ENCODE measurements at places on chromosomes 6 and 20.
A peak's percentile ranks its signal among the peaks of the same experiment; 100 is the strongest.

DNA sequence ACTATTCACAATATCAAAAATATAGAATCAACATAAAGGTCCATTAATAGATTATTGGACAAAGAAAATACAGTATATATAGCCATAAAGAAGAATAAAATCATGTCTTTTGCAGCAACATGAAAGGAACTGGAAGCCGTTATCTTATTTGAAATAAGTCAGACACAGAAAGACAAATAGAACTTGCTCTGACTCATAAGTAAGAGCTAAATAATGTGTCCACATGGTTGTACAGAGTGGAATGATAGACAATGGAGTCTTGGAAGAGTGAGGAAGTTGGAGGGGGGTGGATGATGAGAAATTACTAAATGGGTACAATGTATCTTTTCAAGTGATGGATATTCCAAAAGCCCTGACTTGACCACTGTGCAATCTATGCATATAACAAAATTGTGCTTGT lies 613.5 kb downstream of the PHF3 start:
- no peak for DNase-seq

- no peak for DNase-seq
Observed at GRCh38 chr6:150695652-150696051, 96.0 kb downstream of the PLEKHG1 start.

GRCh38 chr20:18685406-18685805 lies 97.6 kb downstream of the DTD1 start:
- no peak for DNase-seq

GRCh38 chr6:52284131-52284459 lies 447 bp downstream of the MCM3 start:
- peak; percentile 76 for DNase-seq

GRCh38 chr20:9136114-9136513 lies 67.2 kb downstream of the PLCB4 start:
- no peak for DNase-seq

DNA sequence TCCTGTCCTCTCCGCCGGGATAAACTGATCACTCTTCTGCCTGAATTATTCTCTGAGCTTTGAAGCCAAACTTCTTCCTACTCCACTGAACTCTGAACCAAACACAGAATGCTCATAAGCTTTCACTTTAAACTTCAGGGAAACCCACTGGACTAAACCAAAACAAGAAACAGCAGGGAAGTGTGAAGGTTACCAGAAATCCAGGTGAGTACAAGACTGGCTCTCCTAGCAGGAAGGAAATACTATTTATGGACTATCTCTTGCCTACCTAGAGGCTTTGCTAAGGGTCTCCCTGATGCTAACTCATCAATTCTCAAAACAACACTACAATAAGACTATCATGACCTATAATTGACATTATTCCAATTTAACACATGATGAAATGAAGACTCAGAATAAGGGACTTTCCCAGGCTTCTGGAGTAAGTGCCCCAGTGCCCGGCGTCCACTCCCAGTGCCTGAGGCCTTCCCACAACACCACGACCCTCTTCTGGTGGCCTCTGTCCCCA lies 145.0 kb downstream of the ZDHHC14 start:
- no peak for DNase-seq

GRCh38 chr6:122569230-122569771 lies 40.9 kb upstream of the PKIB start:
- no peak for DNase-seq

GRCh38 chr6:41768545-41769308 lies 11.0 kb downstream of the FRS3 start:
- no peak for DNase-seq

All from activated CD4-positive, alpha-beta T cell treated with anti-CD3 and anti-CD28 coated beads, Interleukin-2, Interleukin-6, amounts not matched to agents 100 ng/mL and 50 ng/mL, durations not matched to agents 16 hours and 8 hours (primary cell).